ENCODE measurements at places on chromosomes 16 and 17. TPM values are rescaled to one million over a fixed set of nuclear protein-coding genes. Genes with fewer than 3 reads are reported as not detected.

DNA sequence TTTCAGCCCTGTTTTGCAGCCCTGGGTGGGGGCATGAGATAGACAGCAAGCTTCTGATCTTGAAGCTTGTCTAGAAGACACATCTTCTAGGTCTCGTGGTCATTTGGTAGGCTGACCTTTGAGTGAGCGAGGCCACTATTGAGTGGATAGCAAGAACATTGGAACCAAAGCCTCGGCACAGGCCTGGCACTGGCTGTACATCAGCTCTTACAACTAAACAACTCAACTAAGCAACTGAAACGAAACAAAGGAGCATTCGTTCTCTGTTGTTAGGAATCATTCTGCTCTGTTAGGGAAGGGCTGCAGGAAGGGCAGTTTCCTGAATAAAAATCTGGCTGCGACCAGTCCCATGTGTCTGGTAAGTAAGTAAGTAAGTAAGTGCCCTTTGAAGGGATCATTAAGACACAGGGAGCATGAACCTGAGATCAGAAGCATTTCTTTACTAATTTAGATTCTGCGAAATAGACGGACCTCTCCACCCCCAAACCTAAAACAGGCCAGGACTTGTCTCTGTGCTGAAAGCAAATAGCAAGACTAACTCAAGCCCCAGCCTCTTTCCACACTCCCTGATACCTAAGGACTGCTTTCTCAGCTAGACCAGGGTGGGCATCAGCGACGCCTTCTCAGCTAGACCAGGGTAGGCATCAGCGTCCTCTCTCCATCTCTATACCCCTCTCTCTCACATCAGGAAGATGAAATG is 22.7 kb downstream of the CYB561 start:
- DNase-seq, result no peak

GRCh38 chr17:71727292-71727691 is 393.5 kb upstream of the SOX9 start:
- no peak for DNase-seq

DNA sequence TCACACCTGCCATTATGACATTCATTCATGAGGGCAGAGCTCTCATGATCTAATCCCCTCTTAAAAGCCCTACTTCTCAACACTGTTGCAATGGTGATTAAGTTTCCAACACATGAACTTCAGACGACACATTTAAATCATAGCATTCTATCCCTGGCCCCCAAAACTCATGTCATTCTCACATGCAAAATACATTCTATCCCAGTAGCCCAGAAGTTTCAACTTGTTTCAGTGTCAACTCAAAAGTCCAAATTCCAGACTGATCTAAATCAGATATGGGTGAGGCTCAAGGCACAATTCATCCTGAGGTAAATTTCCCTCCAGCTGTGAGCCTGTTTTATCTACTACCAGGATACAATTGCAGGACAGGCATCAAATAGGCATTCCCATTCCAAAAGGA is 25.2 kb downstream of the LYRM1 start:
- DNase-seq, result no peak

DNA sequence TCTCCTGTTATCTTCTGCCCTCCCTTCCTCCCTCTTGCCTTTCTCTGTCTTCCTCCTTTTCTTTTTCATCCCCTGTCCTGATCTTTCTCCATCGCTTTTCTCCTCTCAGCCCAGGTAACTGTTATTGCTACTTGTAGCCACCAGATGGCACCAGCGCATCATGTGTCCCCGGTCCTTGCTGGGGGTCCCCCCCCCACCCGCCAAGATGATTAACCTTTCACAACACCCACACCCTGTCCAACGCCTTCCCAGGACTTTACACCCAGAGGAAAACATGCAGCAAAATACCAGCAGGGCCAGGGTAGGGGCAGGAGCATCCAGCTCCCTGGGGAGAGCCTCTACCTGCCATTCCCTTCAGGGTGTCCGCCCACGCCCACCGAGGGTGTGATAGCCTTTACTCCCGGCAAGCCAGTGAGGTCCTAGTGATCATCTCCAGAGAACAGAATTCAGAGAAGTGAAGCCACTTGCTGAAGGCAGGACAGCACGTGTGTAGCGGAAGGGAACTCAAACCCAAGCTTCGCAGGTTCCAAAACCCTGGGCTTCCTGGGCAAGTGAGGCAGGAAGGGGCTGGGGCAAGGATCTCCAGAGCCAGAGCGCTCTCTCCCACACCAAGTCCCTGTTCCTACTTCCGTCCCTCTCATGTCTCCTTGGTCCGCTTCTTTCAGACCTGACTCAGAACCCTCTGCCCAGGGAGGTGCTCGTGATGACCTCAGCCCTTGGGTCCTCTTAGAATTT is 13.4 kb upstream of the TAC4 start:
- DNase-seq, result no peak

- no peak for DNase-seq
Observed at GRCh38 chr17:48240122-48240521, 132.6 kb downstream of the SNX11 start.

- DNase-seq, result no peak
Observed at GRCh38 chr16:1828645-1829410, 1.8 kb downstream of the FAHD1 start.

GRCh38 chr17:48002266-48002915 is 31.5 kb downstream of the CDK5RAP3 start:
- no peak for DNase-seq

- DNase-seq, result no peak
Observed at GRCh38 chr17:41678907-41679739, 9.6 kb upstream of the EIF1 start.

GRCh38 chr17:1019451-1019850 is 22.5 kb downstream of the TIMM22 start:
- DNase-seq, result no peak

GRCh38 chr17:33674685-33675084 is 381.6 kb upstream of the ASIC2 start:
- DNase-seq, result peak; percentile 51

DNA sequence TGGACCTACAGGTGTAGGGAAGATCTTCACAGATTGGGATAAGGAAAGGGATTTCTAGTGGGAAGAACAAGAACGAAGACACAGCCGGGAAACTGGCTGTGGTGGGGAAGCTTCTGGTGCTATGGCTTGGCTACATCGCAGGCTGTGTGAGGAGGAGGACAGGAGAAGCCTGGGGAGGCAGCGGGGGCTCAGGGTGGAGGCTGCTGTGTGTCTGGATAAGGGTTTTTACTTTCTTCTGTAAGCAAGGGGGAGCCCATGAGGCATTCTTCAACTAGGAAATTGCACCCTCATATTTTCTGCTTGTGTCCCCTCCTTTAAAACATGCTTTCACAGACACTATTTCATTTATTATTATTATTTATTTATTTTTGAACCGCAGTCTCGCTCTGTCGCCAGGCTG is 2.9 kb upstream of the RHBDF2 start:
- no peak for DNase-seq

DNA sequence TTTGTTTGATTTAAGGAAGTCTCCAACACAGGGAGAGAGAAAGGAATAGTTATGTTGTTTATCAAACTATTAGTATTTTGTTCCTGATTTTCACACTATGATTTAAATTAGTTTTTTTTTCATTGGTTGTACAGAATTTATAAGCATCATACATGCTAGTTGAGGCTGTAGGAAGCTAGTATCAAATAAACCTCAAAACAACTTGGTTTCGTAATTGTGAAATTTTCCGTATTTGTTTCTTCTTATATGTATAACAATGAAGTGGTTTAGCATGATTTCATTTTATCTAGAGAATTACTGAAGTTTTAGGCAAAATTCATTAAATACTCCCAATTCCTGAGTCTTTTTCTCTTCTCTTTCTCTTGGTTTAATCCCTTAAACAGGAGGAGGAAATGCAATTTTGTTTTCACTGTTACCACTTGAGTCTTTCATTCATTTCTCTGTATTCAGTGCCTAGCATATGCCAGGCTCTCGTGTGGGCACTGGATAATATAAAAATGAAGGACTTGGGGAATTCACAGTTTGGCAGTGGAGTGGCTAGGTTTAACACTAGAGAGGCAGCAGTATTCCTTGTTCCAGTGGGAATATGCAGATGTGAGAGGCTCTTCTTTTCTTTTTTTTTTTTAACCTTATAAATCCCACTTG is 1.8 kb downstream of the CYLD start:
- DNase-seq, result no peak

- DNase-seq, result no peak
Observed at GRCh38 chr17:38867179-38867967, 2.5 kb upstream of the LASP1 start.

DNA sequence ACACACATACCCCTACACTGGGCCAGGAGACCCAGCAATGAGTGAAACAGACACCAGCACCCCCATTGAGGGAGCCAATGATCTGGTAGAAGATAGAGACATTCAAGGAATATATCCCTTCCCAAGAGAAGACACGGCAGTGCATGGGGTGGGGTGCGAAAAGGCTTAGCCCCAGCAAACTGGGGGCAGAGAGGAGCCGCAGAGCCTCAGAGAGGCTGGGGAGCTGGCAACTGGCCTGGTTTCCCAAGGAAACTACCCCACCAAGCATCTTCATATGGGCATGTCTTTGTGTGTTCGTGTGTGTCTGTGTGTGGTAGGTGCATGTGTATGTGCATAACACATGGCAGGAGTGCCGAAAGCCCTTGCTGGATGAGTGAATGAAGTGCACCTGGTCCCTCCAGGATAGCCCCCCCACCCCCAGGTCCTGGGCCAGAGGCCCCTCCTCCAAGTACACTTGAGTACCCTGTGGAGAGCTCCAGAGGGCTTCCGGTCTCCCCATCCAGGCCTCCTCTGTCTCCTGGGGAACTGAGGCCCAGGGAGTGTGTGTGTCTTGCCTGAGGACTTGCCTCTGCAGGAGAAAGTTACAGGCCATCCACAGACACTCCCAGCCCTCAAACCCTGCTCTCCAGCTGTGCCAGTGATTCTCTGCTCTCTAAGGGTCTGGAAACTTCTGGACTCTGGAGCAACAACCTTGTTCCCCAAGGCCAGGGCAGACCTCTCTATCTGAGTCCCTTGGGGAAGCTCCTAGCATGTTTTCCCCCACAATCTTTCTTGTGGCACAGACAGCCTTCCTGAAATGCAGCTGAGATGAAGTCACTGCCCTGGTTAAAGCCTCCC is 15.9 kb downstream of the TBX2 start:
- DNase-seq, result no peak

GRCh38 chr16:85613604-85614337 is 649 bp downstream of the GSE1 start:
- DNase-seq, result no peak

- no peak for DNase-seq
Observed at GRCh38 chr17:285751-286422, 66.7 kb downstream of the RPH3AL start.

DNA sequence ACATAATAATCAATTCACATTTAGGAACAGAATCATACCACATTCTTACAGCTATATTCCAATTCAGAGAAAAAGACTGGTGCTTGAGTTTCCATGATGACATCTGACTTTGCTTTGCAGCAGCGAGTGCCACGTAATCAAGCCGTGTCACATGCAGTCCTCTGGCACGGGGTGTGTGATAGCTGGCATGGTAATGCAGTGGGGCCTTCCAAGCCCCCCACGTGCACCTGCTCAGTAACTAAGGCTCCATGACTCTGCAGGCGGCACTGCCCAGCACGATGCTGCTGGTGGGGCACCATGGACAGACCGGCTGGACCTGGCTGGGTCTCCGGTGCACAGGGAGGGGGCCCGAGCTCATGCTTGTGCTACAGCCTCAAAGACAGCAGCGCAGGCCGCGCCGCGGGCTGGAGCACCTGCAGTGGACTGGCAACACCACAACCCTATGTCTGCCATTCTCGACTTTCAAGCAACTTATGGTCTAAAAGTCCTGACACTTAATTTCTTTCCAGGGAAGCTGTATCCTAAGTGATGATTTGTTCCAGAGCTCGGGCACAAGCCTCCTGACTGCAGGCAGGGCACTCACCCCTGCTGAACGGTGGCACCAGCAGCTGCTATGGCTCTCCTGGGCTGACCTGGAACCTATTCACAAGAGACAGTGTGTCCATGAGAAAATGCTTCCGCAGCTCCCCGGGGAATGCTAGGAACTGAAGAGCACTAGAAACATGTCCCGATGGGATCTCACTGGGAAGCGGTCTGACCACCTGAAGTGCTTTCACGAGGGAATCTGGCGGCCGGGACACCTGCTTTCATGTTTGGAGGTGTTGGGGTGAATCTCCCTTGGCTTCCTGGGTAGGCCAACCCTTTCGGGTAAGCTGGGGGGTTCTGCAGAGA is 99.5 kb upstream of the DNAH17 start:
- no peak for DNase-seq

DNA sequence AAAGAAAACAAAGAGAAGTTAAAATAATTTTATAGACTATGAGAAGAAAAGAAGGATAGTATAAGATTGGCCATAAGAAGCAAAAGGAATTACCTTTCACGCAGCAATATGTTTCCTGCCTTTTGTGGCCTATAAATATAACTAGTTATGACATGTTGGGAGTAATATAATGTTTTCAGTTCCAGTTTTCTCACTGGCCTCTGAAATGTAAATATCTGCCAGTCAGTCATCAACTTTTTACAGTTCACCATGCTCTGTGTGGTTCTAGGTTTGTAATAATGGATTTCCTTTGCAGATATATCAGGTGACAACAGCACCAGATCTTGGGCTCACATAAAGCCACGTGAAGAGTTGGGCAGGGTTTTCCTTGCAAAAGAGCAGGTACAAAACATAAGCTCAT is 94.3 kb downstream of the ABCA8 start:
- DNase-seq, result no peak

DNA sequence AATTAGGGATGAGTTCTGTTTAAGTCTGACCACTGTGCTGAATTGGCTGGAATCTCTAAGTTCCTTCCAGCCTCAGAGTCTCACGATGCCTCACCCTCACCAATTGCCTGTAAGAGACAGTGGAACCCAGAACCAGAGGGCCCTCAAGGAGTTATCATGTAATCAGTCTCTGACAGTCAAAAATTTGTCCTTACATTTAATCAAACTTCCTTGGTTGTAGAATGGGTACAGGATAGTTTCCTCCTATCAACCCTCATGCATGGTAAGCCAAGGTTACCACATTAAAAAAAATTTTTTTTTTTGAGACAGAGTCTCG is 83.2 kb downstream of the CDK5R1 start:
- DNase-seq, result no peak

DNA sequence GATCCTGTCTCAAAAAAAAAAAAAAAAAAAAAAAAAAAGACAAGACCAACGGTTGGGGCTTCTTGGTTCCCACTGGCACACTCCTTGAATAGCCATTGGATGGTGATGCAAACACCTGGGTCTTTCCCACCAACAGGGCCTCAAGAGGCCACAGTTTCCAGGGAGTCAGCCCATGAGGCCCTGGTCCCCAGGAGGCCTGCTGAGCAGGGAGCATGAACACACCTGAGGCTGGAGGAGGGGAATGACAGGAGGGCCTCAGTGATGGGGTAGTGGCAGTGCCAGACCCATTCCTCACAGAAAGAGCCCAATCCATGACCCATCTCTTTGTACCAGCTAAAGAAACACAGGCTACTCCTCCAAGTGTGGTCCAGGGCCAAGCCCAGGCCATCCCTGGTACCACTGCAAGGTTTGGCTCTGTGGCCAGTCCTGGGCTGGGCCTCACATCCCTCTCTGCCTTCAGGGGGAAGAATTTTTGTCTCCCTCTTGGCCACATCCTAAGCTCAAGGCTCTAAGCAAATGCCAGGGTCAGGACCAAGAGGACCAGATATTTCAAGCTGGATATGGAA is 13.9 kb downstream of the ARL2BP start:
- DNase-seq, result no peak

GRCh38 chr17:47281216-47281615 is 27.6 kb downstream of the ITGB3 start:
- DNase-seq, result no peak

GRCh38 chr17:55706808-55707773 is 15.6 kb downstream of the TMEM100 start:
- no peak for DNase-seq

Gene WNT9B
- polyA plus RNA-seq, result 4.6 TPM

Gene SLC35G3
- not detected for polyA plus RNA-seq

Gene MYH1
- polyA plus RNA-seq, result 0.03 TPM

Gene SMTNL2
- polyA plus RNA-seq, result 56.2 TPM

Gene HCRT
- not detected for polyA plus RNA-seq

Measured in renal cortex interstitium (tissue), 15 donors.